ENCODE measurements at places on chromosomes 5 and 9.

GRCh38 chr5:74579215-74579614 is 61.3 kb downstream of the ENC1 start:
- DNase-seq: peak; percentile 96

DNA sequence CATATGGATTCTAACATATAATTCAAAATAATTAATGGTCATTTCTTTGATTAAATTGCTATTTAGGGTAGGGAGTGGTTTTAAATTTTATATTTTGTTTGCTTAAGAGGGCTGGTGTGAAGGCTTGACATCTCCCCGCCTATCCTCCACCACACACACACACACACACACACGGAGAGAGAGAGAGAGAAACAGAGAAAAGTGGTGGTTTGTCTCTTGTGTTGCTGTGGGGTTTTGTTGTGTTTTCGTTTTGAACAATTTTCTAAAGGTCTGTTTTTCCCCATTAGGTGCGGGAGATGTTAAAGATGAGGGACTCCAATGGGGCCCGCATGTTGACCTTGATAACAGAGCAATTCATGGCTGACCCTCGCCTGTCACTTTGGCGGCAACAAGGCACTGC is 161.9 kb downstream of the ZSWIM6 start:
- DNase-seq: no peak

DNA sequence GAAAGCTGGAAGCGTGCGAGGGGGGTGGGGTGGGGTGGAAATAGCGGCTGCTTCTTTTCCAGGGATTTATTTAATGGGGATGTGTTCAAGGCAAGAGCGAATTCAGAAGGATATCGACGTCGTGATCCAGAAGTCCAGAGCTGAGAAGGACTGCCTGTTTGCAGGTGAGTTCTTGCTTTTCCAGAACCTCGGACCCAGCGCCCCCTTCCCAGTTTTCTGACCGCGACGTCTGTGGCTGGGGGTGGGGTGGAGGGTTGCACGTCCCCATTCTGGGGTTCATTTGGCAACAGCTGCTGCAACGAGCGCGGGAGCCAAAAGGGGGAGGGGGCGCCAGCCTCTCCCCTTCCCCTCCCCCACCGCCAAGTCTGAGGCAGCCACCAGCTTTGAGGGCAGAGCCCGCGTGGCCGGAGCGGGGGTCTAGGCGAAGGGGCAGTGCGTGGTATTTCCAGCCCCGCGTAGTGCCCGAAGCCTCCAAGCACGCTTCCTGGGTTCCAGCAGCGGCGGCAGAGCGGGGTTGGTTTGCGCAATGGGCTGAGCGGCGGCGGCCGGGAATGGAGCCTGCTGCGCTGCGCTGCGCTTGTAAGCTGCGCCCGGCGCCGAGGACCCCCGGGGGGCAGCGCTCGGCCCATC is 701 bp downstream of the PARP8 start:
- no peak for DNase-seq

- no peak for DNase-seq
These were observed 131.3 kb downstream of the FRMD3 start for GRCh38 chr9:83406921-83407320.

- DNase-seq: no peak
These were observed 23.3 kb downstream of the NR2F1 start for GRCh38 chr5:93606382-93606752.

- no peak for DNase-seq
These were observed 26.0 kb downstream of the GAPT start for GRCh38 chr5:58517198-58517597.

DNA sequence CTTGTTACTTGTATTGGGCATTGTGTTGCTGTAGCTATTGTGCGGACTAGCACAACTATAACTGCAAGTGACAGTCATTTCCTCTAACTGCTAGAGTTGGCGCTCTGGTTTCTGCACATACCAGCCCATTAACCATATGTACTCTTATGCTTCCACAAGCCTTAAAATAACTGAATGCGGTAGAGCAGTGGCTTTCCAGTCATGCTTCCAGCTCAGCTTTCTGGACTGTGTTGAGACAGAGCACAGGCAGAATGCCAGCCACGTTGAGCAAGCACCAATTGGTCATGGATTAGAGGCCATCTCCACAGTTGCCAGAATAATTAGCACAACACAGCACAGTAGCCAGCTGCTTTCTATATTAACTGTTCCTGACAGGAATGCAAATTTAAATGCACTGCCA is 12.2 kb downstream of the INVS start:
- no peak for DNase-seq

DNA sequence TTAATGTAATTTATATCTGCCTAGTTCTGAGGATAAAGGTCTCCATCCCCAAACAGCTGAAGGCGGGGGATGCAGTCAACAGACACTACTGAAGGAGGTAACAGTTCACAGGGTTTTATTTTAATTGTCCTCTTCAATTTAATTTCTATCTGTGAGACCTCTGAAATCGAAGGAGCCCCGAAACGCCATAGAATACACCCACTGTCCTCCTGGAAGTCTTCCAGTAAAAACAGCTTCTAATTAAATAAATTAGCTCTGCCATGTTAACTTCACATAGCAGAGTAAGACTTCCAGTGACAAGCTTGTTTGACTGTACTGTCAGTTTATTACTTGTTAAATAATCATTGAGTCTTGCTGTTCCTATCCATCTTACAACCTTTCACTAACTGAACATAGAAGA is 193.5 kb downstream of the SEC61B start:
- DNase-seq: no peak

DNA sequence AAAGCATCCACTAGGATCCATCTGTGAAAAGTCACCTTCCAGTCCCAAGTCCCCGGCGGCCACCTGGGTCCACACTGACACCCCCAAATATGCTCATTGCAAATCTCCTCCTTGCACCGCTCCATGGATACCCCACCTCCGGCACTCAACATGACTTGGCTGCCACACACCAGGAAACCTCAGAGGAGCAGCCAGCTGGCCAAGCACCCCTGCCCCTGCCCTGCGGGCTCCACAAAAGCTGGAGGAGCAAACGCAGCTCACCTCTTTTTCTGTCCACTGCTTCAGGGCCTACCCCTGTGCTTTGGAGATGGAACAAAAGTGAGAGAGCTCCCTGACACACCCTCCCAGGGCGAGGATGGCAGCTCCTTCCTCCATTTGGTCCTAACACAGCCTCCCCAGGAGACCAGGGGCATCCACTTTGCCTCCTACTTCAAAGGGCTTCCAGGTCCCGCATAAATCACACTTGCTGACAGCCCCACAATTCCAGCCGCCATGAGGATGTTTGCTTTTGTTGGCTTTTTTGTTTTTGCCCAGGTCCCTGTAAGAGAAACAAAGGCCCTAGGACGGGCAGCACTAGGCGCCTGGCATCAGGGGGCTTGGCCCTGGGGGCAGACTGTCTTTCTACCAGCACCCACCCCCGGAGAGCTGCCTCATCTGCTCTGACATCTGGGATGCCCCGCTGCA is 14.8 kb downstream of the ROR2 start:
- no peak for DNase-seq

DNA sequence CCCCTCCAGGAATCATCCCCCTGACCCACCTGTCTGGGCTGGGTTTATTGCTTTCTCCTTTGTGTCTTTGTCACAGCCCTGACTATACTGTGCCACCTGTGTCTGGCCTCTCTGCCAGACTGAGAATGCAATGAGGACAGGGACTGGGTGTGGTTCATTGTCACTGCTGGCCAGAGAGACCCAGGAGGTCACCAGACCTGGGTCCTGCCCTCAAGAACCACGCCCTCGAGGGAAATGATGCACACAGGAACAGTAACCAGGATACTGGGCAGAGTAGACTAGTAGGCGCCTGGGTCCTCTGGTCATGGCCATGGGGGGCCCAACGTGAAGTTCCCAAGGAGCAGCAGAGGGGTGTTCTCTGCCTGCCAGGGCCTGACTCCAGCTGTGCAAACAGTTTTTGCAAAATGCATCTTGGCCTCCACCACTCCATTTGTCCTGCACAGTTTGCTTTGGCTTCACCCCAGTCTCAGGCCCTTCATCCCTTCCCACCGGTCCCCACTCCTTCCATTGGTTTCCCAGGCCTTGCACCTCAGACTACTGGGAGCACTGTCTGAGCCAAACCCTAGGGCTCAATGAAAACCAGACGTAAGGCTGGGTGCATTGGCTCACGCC is 17.8 kb downstream of the RGS3 start:
- no peak for DNase-seq

DNA sequence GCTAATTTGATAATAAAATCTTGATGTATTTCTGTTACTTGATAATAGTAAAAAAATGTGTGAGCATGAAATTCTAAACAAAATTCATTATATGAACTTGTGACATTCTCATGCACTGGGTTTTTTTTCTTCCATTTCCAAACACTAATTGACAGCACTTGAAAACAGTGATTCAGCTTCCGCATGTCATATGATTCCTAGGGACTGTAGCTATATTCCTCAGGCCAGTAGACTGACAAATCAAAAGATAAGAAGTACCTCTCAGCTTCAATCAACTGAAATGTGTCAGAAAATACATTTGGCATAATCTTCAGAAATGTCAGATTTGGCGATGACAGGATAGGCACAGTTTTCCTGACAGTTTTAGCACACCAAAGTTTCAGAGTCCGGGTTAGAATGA is 52.5 kb downstream of the EFNA5 start:
- no peak for DNase-seq

DNA sequence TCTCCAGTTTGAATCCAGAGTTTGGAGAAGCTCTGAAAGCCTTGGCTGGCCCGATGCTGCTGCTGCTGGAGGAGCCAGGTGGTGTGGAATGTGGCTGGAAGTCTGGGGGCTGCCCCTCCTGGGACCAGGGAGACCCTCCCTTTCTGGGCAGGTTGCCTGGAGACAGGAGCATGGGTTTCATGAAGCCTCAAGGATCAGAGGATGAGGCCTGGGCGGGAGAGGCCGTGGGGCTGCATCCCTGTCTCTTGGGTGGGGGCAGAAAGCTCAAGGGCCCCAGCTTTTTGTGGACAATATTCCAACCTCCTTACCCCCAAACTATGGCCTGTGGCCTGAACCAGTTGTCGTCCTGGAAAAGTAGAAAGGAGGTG is 10.1 kb downstream of the FGF18 start:
- DNase-seq: no peak

- DNase-seq: no peak
These were observed 118.7 kb upstream of the NEK6 start for GRCh38 chr9:124139001-124139400.

DNA sequence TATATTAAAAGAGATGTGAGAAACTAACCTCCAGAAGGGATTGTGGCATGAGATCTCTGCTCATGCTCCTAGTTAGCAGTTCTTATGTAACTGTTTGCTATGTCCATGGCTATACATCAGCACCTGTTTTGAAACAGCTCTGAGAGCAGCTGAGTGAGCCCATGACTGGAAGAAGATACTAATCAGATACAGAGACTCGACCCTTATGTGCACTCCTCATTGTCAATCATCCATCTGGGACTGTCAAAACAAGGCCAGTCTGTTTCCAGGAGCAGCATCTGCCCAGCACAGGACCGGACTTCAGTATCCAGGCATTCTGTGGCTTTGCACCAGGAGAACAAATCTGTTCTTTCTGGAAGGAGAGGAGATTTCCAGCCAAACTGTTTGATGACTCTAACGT is 77.7 kb downstream of the EFNA5 start:
- no peak for DNase-seq

DNA sequence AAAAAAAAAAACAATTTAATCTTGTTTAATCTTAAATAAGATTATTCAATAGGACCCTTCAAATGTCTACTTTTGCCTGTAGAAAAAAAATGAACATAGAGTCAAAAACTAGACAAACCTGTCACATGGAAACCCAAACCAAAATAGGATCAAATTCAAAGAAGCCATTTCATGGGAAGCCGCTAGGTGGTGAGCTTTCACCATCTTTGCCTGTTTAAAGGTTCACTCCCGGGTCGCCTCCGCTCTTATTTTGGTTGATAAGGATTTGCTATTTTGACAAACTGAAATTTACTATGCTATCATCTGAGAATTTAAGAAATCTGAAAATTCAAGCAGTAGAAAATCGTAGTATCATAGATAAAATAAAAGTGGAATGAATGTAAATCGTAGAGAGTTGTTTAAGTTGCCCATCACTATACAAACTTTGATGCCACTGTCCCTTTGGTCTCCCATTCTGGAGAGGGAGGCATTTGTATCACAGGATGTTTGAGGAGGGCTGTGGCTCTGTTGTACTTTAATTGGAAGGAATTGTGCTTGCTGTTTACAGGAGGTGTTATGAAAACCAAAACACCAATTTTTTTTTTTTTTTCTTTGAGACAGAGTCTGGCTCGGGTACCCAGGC is 43.5 kb upstream of the DNAH5 start:
- DNase-seq: peak; percentile 26

GRCh38 chr5:10288592-10289219 is 19.0 kb downstream of the CMBL start:
- no peak for DNase-seq

GRCh38 chr9:90309809-90310520 is 332.7 kb downstream of the DIRAS2 start:
- DNase-seq: no peak

DNA sequence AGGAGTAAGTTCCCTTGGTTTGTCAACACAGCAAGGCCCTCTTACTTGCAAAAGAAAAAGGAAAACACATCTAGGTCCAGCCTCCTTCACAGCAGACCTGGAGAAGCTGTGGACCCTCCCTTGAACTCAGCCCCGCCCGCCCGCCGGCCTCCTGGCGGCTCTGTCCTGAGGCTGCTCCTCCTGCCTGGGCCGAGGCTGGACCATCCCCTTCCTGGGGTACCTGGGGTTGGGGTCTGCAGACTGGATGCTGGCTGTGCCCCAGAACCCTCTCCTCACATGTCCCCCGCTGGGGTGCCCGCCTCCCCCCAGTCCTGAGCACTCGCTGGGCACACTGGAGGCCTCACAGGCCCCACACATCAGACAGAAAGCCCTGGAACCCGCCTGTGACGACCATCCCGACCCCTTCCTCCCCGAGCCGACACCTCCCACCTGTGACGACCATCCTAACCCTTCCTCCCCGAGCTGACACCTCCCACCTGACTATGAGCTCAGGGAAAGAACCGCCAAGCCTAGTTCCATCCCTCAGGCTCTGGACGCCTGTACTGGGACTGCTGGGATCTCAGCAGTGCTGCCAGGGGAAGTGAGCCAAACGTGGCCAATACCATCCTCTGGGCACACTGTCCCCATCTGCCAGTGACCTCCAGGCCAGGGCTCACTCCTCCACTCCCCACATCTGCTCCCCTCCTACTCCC is 7.2 kb upstream of the TMEM210 start:
- no peak for DNase-seq
